Fibroblast of lung (primary cell): ENCODE measurements at places on chromosomes 16 and 17.
A peak's percentile ranks its signal among the peaks of the same experiment; 100 is the strongest.

GRCh38 chr17:64377769-64378282 is 12.8 kb downstream of the PECAM1 start:
- H3K36me3 ChIP-seq = no peaks in the 10 kb centered on the region
- H3K27ac ChIP-seq = no peak overlapping the region
- no peak overlapping the region for H3K4me3 ChIP-seq
- DNase-seq = peak; percentile 76
- H3K4me1 ChIP-seq = no peaks in the 10 kb centered on the region

GRCh38 chr16:76456016-76456415 is 178.8 kb downstream of the CNTNAP4 start:
- DNase-seq = no peak
- H3K4me1 ChIP-seq = no peaks in the 10 kb centered on the region
- H3K27me3 ChIP-seq = no peaks in the 10 kb centered on the region

DNA sequence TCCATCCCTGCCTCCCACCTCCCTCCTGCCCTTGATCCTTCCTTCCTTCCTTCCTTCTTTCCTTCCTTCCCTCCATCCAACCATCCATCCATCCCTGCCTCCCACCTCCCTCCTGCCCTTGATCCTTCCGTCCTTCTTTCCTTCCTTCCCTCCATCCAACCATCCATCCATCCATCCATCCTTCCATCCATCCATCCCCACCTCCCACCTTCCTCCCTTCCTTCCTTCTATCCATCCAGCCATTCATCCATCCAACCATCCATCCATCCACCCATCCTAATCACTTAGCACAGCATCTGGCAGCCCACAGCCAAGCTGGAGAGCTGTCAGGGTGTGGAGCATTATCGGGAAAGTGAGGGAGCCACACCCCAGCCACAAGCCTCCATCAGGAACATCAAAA is 54.5 kb downstream of the TK2 start:
- H3K27ac ChIP-seq = no peak overlapping the region
- no peak overlapping the region for H3K4me3 ChIP-seq

DNA sequence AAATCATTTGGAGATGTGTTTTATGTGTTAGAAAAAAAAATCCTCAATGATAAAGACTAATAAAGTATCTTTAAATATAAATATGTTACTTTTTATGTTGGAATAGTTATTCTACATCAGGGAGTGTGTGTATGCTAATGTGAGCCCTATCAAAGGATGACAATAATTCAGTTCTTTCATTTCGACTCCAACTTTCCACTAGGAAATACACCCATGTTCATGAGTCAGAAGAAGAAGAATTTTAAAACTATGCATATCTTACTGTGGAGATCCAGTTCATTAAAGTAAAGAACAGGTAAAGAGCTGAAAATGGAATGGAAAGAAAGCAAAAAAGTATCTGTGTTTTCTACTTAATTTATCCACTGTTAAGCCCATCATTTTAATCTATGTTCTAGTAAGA is 399.8 kb downstream of the KCNJ2 start:
- no peaks in the 10 kb centered on the region for H3K27me3 ChIP-seq
- no peak overlapping the region for H3K4me3 ChIP-seq
- DNase-seq = no peak
- H3K27ac ChIP-seq = no peak overlapping the region

DNA sequence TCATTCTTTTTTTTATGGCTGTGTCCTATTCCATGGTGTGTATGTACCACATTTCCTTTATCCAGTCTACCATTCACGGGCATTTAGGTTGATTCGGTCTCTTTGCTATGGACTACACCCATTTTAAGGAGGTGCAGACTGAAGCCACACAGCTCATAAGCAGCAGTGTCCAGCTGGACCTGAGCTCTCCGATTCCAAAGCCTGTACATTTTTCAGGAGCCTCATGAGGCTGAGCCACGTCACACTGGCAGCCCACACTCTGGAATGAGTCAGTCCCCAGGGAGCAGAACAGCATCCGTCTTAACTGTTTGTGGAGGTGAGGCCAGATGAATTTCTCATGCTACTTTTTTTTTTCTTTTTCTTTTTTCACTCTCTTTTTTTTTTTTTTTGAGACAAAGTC is 116.1 kb downstream of the C16orf95 start:
- H3K27ac ChIP-seq = peak overlapping the region; percentile 67
- H3K4me1 ChIP-seq = peaks cover 20% of the 10 kb centered on the region
- peak; percentile 99 for DNase-seq
- no peaks in the 10 kb centered on the region for H3K36me3 ChIP-seq

DNA sequence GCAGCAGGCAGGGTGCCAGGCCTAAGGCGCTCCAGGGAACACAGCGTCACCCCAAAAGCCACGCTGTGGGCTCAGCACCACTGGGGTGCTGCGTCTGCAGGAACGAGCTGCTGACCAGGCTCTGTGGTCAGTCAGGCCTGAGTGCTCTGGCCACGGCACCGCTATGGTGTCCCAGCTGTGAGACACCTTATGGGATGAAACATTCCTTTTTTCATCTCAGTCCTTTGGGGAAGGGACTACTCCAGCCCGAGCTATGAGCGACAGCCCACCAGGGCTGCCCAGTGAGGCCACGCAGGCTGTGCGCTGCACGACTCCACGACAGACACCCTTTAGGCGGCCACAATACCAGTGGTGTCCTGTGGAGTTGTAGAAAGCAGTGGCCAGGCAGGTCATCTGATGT is 11.1 kb downstream of the MGAT5B start:
- no peaks in the 10 kb centered on the region for H3K4me1 ChIP-seq
- H3K27ac ChIP-seq = no peak overlapping the region
- no peaks in the 10 kb centered on the region for H3K36me3 ChIP-seq
- DNase-seq = no peak
